Left renal cortex interstitium (tissue), 4 donors: ENCODE measurements at places on chromosomes 5 and 9. TPM values are rescaled to one million over a fixed set of nuclear protein-coding genes. Genes with fewer than 3 reads are reported as not detected.

- DNase-seq = no peak
Observed at GRCh38 chr9:127181595-127182190, 59.3 kb upstream of the ANGPTL2 start.

- DNase-seq = no peak
Observed at GRCh38 chr5:62698756-62699155, 120.1 kb downstream of the LRRC70 start.

Gene CACFD1
- polyA plus RNA-seq = 24.9 TPM

Gene PCDHA9
- polyA plus RNA-seq = 0.05 TPM

Gene CFAP77
- 1.6 TPM for polyA plus RNA-seq

Gene PCDHB2
- 8.1 TPM for polyA plus RNA-seq
